ENCODE measurements at places on chromosomes 7 and 10.
A peak's percentile ranks its signal among the peaks of the same experiment; 100 is the strongest.

GRCh38 chr10:74677951-74678350 lies 148.4 kb upstream of the KAT6B start:
- DNase-seq: no peak

DNA sequence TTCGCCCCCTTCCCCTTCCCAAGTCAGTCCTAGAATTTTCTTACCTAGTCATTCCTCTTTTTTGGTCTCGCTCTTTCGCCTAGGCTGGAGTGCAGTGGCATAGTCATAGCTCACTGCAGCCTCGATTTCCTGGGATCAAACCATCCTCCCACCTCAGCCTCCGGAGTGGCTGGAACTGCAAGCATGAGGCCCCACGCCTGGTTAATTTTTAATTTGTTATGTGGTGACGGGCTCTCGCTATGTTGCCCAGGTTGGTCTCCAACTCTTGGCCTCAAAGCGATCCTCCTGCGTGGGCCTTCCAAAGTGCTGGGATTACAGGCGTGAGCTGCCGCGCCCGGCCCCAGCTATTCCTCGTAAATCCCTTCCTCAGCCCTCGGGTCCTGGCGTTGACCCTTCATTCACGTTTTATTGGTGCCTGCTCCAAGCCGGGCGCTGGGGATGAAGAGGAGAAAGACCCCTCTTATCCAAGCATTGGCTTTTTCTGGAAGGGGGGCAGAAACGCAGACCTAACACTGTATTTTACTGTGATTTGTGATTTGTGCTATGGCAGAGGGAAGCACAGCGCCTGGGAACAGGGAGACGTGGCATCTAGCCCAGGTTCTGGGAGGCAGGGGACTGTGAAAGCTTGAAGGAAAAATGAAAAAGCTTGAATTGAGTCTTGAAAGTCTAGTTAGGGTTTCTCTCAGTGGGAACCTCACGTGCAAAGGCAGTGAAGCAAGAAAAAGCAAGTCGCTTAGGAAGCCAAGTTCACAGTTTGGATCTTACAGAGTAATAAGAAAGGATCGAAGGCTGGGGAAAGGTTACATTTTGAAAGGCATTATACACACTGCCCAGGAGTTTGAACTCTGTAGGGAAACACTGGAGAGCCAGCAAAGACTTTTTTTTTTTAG lies 516 bp downstream of the ZNHIT1 start:
- no peak for DNase-seq

GRCh38 chr7:99368750-99369389 lies 5.7 kb upstream of the ARPC1B start:
- no peak for DNase-seq

DNA sequence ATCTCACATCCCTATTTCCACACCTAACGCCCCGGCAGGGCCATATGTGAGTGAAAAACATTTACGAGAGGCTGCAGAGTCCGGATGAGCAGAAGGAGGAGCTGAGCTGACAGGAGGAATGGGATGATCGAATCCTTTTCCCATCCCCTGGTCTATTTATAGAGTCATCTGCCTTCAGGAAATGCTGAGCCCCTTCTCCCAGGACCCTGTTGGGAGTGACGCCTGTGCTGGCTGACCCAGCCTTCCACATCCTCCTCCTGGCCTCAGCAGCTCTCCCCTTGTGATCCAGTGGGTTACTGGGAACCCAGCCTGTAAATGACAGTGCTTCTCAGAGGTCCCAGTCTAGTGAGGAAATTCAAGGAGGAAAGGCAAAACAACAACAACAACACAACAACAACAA lies 16.6 kb downstream of the DENND2A start:
- DNase-seq: no peak

- no peak for DNase-seq
These were observed 6.8 kb upstream of the CDH23 start for GRCh38 chr10:71389768-71390460.

DNA sequence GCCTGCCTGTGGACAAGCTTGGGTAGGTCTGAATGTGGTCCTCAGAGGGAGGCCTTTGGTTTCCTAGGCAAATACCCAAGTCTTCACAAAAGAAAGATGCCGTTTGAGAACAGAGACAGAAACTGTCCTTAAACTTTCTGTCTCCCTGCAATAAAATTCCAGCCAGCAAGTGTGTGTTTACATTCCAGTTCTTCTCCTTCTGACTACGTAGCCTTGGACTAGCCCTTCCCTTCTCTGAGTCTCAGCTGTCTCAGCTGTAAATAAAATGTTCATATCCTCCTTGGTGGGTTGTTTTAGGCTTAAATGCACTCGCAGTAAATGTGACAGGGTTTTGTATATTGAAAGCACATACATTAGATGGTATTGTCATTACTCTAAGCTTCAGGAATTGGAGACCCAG lies 561.2 kb upstream of the MKI67 start:
- no peak for DNase-seq

- peak; percentile 56 for DNase-seq
These were observed 69.8 kb downstream of the TCF7L2 start for GRCh38 chr10:113019692-113020474.

DNA sequence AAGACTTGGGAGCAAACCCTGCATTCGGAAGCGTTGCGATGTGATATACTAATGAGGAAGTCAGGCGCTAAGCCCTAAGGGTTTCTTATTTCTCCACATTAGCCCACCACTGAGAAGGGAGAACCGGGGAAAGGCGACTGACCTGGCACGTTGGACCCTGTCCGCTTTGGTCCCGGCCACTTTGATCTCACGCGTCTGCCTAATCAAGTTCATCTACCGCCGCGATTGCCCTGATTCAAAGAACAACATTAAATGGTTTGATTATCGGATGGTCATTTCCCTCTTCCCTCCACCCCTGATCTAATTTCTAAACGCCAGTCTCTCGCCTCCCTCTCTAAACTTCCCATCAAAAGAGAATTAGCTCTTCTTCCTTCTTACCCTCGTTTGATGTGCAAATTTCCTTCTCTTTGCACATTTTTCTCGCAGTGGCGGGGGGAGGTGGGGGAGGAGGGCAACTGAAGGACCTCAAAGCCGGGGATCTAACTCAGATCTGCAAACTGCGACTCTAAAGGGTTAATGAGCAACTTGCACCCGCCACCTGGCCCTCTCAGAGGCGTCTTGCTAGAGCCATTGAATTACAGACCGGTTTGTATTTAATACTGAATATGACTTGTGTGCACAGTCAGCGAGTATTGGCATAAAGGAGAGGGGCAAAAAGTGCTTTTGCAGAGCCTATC lies 687 bp upstream of the DKK1 start:
- no peak for DNase-seq

DNA sequence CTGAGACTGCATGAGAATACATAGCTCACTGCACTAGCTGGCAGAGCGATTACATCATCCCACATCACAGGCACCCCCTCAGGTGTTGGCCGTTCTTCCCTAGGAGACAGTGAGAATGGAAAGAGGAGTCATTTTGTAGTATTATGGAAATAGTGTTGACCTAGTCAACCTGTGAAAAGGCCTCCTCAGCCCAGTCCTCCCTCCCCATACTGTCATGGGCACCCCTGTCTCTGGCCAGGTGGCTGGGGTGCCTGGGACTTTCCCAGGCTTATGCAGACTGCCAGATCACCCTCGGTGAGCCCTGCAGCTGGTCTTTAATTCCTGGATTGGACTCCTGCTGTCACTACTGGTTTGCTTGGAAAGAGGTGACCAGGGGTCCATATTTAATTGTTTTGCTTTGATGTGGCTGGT lies 4.0 kb downstream of the INPP5A start:
- no peak for DNase-seq

DNA sequence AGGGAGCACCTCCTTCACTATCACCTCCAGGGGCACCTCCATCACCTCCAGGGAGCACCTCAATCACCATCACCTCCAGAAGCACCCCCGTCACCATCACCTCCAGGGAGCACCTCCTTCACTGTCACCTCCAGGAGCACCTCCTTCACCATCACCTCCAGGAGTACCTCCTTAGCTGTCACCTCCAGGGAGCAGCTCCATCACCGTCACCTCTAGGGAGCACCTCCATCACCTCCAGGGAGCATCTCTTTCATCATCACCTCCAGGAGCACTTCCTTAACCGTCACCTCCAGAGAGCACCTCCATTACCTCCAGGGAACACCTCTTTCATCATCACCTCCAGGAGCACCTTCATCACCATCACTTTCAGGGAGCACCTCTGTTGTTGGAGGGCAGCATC lies 103.0 kb downstream of the DNAJB6 start:
- DNase-seq: no peak

DNA sequence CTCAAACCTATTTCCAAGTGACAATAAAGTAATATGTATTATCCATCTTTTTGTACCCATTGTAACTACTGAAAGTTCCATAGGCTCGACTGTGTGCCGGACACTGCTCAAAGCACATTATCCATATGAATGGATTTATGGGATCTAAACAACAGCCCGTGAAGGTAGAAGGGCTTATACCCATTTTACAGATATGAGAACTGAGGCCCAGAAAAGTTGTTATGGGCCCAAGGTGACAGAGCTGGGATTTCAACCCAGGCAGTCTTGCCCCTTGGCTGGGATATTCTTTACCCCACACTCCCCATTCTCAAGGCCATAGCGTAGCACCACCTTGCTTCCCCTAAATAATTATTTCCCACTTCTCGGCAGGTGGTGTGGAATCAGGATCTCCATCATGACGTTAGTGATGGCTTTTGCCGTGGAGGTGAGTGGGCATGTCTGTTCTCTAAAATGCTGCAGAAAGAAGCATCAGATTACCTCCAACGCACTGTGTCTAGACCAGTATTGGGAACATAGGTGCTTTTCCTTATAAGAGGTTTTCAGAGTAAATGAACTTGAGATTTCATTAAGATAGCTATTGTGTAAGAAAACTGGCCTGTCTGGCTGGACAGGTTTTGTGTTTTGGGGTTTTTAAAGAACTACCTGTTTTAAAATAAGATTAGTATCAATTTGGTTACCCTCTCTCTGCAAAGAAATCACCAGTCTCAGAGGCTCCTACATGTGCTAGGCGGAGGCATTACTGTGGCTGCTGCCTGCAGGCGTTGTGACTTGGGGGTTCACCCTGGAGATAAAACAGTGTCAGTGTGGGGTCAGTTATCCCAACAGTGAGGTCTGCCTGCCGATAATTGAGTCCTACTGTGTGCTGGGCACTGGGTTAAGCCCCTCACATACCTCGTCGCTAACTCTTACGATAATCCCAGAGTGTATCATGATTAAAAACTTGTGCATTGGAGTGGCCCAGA lies 85.1 kb upstream of the SDK1 start:
- DNase-seq: no peak

DNA sequence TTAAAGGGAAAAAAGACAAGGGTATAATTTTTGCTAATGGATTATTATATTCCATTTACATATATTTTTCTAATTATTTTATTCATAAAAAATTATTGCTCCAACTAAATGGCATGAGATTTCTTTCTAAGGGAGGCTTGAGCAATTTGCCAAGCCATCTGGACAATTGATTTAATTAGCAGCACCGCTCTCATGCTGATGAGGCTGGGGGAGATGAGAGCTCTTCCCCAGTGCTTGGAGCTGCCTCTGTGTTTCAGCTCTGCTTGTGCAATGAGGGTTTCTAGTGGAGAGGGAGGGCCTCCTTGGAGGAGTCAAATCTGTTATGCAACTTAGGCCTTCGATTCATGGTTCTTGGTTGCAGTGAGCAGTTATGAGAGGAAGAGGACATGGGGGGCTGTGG lies 574.3 kb downstream of the TCERG1L start:
- no peak for DNase-seq

GRCh38 chr7:143422033-143422432 lies 13.4 kb upstream of the EPHA1 start:
- no peak for DNase-seq

DNA sequence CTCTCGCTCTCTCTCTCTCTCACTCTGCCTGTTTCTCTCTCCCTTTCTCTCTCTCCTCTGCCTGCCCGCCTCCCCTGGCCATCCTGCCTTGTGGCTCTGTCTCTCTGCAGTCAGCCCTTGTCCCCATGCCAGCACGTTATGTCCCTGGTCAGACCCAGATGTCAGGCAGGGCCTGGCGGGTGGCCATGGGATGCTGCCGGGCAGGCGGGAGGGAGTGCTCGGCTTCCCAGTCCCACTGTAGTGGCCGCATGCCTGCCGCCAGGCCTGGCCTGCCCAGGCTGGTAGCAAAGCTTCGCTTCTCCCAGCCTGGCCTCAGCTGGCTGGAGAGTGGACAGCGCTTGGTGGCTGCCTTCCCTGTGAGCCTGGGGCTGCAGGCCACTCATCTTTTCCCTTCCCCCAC lies 121.5 kb upstream of the ZNF716 start:
- DNase-seq: no peak

DNA sequence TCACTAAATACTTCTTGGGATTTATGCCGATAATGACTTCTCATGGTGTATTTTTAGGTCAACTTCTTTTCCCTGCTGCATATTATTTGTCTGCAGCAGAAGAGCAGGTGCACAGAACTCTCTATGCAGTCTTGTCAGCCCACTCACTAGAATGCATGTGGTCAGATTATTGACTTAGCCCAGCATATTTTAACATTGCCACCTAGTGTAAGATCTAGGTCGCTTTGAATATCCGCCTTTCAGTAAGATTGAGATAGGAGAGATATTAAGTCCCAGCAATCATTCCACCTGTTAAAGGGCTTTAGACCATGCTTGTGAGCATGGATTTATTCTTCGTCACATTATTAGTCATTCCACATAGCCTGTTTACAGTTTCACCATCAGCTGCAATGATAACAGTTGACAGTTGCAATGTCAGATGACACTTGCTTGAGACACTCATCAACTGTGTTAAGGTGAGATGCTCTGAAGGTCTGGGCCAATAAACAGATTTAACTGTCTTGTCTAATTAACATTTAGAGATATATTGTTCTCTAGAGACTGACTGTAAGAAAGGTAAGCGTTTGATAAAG lies 491.7 kb downstream of the ARL4A start:
- DNase-seq: peak; percentile 63

- peak; percentile 70 for DNase-seq
These were observed 598 bp downstream of the MMS19 start for GRCh38 chr10:97497572-97498075.

GRCh38 chr7:118754608-118755007 lies 530.1 kb downstream of the ANKRD7 start:
- no peak for DNase-seq

DNA sequence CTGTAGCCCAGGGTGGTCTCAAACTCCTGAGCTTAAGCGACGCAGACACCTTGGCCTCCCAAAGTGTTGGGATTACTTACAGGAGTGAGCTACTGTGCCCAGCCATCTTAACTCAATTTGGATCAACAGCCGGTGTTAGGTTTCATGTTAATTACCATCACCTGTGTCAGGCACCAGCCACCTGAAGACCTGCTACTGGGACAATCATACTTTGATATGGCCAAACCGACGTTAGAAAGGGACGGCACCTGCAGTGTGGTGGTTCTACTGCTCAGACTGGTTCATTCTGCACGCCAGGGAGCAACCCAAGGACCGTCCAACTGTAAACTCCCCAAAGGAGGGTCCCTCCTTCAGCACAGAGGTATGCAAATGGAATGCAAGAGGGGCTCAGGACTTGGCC lies 74.2 kb upstream of the CYTH3 start:
- no peak for DNase-seq

DNA sequence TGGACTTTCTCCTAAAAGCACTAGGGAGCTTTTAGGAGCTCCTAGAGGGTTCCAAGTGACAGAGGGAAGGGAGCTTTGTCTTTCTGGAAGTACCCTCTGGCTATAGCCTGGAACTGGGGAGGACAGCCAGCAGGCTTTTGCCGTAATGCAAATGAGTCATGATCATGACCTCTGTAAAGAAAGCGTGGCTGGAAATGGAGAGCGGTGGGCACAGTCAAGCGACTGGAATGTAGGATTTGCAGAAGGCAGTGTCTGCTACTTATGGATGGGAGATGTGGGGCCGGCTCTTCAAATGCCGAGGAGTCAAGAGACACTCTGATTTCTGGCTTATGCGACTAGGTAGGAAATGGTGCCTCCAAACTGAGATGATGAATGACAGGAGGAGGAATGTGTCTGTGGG lies 34.6 kb upstream of the PLPP4 start:
- DNase-seq: no peak

Data from NCI-H1417 (cell line).